ENCODE measurements at places on chromosomes 2 and 18. TPM values are rescaled to one million over a fixed set of nuclear protein-coding genes. Genes with fewer than 3 reads are reported as not detected.
A peak's percentile ranks its signal among the peaks of the same experiment; 100 is the strongest.

DNA sequence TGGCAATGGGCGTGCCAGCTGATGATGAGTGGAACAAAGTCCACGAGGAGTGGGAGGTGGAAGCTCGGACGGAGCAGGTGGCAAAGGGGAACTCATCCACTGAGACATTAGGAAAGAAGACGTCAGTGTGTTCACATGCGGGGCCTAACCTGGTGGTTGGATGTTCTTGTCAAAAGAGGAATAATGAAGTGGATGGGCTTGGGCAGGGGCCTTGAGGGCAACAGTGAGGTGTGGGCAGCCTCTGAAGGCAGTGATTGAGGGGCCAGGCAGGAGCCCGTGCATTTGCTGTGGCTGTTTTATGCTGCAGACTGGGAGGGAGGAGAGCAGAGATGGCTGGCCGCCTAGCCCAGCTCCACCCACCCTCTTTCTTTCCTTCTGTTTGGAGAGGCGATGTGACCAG, 74.5 kb downstream of the LRRC30 start:
- H3K4me3 ChIP-seq, result no peak overlapping the region
- DNase-seq, result no peak
- H3K36me3 ChIP-seq, result no peaks in the 10 kb centered on the region
- no peaks in the 10 kb centered on the region for H3K4me1 ChIP-seq

GRCh38 chr2:8549273-8549922, 132.5 kb upstream of the ID2 start:
- no peak for DNase-seq
- no peak overlapping the region for H3K4me3 ChIP-seq
- peaks cover 10% of the 10 kb centered on the region for H3K4me1 ChIP-seq
- no peaks in the 10 kb centered on the region for H3K27me3 ChIP-seq

GRCh38 chr2:23637011-23637778, 252.2 kb downstream of the KLHL29 start:
- peak; percentile 80 for DNase-seq
- no peak overlapping the region for H3K27ac ChIP-seq
- peaks cover 13% of the 10 kb centered on the region for H3K4me1 ChIP-seq
- no peaks in the 10 kb centered on the region for H3K36me3 ChIP-seq
- no peak overlapping the region for H3K4me3 ChIP-seq
- H3K27me3 ChIP-seq, result no peaks in the 10 kb centered on the region

Gene TXNDC2
- total RNA-seq, result 0.07 TPM

DNA sequence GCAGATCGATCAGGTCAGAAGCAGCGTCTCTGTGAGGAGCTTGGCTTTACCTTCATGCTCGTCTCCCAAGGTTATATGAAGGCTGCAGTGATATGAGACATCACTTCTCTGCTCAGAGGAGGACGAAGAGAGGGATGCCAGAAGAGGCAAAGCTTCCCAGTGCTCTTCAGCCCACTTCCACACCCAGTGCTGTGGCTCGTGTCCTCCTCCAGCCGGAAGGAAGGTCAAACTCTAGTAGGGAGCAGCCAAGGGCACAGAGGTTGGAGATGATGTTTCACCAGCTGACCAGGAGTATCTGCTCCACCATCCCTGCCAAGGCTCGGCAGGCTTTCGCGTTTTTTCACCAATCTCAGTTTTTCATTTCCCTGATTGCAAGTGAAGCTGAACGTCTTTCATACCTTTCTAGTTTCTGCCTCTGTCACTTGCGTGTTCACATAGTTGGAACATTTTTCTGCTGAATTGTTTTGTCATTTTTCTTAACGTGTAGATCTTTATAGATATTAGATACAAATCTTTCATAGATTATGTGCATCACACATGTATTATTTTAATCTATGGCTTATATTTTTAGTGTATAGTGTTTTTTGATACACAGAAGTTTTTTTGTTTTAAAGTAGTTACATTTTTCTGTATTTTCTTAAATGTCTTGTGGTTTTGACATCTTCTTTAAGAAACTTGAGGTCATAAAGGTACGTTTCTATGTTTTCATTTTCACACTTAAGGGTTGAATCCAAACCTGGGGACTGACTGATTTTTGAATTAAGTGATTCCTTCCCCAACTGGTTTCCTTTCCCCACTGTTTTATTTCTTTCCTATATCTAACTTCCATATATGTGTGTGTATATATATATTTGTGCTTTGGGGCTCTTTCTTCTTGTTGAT, 23.5 kb upstream of the L3MBTL4 start:
- no peak overlapping the region for H3K4me3 ChIP-seq
- no peaks in the 10 kb centered on the region for H3K27me3 ChIP-seq
- H3K27ac ChIP-seq, result no peak overlapping the region
- no peaks in the 10 kb centered on the region for H3K4me1 ChIP-seq

DNA sequence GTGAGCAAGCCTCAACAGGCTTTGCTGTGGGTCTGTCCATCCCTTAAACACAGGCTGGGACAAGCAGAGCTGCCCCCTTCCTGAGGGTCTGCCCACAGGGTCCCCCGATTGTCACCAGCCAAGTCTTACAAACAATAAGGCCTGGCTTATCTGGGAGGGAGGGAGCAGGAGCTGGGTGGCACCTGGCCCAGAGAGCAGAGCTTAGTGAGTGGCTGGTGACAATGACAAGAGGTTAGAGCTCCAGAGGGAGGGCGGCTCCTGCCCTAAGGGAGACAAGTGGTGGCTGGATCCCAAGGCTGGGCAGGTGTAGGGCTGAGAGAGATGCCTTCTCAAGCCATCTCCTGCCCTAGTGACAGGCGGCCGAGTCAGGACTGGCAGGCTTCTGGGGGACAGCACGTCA, 125.5 kb downstream of the KLHL29 start:
- no peak for DNase-seq
- peaks cover 23% of the 10 kb centered on the region for H3K27me3 ChIP-seq
- no peak overlapping the region for H3K27ac ChIP-seq
- no peaks in the 10 kb centered on the region for H3K4me1 ChIP-seq
- no peaks in the 10 kb centered on the region for H3K36me3 ChIP-seq

- H3K27me3 ChIP-seq, result peaks cover 13% of the 10 kb centered on the region
- H3K27ac ChIP-seq, result no peak overlapping the region
- H3K36me3 ChIP-seq, result no peaks in the 10 kb centered on the region
- DNase-seq, result no peak
- H3K4me3 ChIP-seq, result no peak overlapping the region
Observed at GRCh38 chr2:86301711-86302202, 35.7 kb downstream of the REEP1 start.

GRCh38 chr2:8743261-8743660, 61.4 kb downstream of the ID2 start:
- no peaks in the 10 kb centered on the region for H3K36me3 ChIP-seq
- peaks cover 3% of the 10 kb centered on the region for H3K4me1 ChIP-seq
- no peak overlapping the region for H3K27ac ChIP-seq
- no peak overlapping the region for H3K4me3 ChIP-seq
- H3K27me3 ChIP-seq, result no peaks in the 10 kb centered on the region

GRCh38 chr2:238139196-238140039, 950 bp downstream of the KLHL30 start:
- no peak overlapping the region for H3K27ac ChIP-seq
- no peak overlapping the region for H3K4me3 ChIP-seq
- no peaks in the 10 kb centered on the region for H3K36me3 ChIP-seq
- H3K4me1 ChIP-seq, result peaks cover 5% of the 10 kb centered on the region

DNA sequence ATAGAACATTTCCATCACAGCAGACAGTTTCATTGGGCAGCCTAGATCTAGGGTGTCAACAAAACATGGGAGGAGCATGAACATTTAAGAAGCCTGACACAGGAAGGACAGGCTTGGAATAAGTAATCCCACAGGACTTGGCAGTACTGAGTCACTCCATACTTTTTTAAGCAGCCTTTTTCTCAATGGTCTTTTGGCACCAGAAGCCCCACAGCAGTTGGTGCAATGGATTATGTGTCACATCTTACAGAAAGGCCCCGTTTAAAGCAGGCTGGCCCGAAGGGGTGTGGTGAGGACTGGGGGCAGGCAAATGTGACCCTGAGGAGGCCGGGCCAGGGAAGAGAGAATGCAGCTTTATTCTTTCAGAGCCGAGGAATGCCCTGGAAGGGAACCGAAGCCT, 26.6 kb downstream of the SPTBN1 start:
- peak overlapping the region; percentile 72 for H3K27ac ChIP-seq
- H3K4me3 ChIP-seq, result peak overlapping the region; percentile 35
- H3K4me1 ChIP-seq, result peaks cover 23% of the 10 kb centered on the region
- peak; percentile 88 for DNase-seq

- H3K36me3 ChIP-seq, result peaks cover 6% of the 10 kb centered on the region
- no peaks in the 10 kb centered on the region for H3K4me1 ChIP-seq
- H3K27ac ChIP-seq, result no peak overlapping the region
- peak; percentile 1 for DNase-seq
Observed at GRCh38 chr2:15492773-15493325, 68.3 kb downstream of the NBAS start.

DNA sequence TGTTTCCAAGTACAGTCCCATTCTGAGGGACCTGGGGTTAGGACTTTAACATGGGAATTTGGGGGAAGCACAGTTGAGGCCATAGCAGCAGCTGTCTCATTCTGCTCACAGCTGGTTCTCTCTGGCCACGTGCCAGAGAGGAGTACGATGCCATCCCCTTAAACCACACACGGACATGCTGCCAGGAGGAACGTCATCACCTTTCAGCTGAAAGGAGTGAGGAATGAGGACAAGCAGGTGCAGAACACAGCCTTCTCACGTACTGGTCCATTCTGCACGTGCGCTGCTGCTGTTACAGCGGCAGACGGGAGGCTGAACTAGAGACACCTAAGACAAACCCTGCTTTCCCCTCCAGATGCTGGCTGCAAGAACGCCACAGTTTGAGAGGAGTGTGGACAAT, 33.5 kb downstream of the ODC1 start:
- peaks cover 20% of the 10 kb centered on the region for H3K4me1 ChIP-seq
- no peaks in the 10 kb centered on the region for H3K27me3 ChIP-seq
- no peak overlapping the region for H3K4me3 ChIP-seq
- no peaks in the 10 kb centered on the region for H3K36me3 ChIP-seq

Gene TMEM198
- 3.8 TPM for total RNA-seq

DNA sequence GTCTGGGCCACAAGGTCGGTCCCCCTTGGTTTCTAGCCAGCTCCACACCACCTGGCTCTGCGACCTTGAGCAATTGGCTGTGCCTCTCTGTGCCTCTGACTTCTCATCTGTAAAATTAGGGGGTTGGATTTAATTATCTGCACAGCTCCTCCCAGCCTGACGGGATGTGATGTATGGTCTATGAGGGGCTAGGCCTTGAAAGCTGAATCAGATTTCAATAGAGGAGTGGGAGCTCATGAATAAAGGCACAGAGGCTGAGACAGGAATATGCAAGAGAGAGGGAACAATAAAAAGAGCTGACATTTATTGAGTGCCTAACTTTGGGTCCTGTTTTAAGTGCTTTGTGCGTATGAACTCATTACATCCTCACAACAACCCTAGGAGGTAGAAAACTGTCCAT, 104.7 kb downstream of the ALK start:
- no peaks in the 10 kb centered on the region for H3K36me3 ChIP-seq
- H3K27ac ChIP-seq, result no peak overlapping the region
- H3K4me3 ChIP-seq, result no peak overlapping the region
- DNase-seq, result no peak
- H3K27me3 ChIP-seq, result peaks cover 22% of the 10 kb centered on the region

Gene PIEZO2
- total RNA-seq, result 5.3 TPM

DNA sequence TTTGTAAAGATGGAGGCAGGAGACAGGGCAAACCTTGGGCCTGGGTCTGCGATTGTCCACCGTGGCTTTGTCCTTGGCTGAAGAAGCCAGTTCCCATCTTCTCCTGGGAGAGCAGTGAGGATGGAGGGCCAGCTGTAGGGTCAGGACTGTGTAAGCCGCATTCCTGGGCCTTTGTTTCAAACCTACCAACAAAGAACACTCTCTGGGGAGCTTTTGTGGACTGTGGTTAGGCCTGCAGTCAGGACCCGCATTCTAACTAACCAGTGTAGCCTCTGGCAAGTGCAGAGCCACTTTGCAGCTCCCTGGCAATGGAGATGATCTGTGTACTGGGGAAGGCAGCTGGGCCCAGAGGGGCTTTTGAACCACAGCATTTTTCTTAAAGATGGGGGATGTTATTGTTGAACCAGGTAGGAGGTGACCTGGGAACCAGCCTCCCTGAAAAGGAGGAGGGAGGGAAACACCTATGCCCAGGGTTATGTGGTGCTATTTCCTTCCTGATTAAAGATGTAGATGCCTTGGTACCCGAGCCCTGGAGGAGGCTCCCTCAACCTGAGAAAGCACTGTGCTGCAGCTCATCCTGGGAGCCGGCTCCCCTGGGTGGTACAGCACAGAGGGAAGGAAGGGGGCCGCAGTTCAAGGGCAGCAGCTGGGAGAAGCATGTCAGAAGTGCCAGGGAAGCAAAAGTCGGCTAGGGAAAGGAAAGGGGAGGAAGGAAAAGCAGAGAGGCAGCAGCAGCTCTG, 12.7 kb upstream of the SMAD4 start:
- no peaks in the 10 kb centered on the region for H3K4me1 ChIP-seq
- DNase-seq, result peak; percentile 24
- no peaks in the 10 kb centered on the region for H3K36me3 ChIP-seq
- no peak overlapping the region for H3K4me3 ChIP-seq

Gene BCL2
- 1.0 TPM for total RNA-seq

DNA sequence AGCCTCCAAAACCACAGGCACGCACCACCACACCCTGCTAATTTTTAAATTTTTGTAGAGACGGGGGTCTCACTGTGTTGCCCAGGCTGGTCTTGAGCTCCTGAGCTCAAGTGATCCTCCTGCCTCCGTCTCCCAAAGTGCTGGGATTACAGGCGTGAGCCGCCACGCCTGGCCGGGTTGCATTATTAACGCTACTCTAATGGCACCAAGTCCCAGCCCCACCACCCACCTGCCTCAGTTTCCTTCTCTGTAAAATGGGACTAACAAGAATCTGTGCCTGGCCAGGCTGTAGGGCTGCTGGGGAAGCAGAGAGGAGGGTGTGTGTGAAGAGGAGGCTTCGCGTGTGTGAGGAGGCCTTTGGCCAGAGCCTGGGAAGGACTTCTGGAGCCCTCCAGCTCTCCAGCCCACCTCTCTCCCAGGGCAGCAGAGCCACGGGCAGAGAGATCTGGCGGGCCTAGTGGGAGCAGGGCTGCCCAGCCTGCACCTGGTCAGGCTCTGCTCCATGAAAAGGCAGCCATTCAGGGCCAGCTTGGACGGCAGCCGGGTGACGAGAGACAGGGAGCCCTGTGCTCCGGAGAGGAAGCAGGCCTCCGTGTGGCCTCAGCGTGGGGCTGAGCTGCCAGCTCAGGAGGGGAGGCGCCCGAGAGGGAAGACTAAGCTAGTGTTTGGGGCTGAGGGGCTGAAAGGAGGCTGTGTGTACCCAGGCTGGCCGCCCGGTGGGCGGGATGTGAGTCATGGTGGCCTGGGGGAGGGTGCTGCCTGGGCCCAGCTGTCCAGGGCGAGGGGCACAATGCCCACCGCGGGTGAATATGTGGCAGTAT, 7.4 kb upstream of the B3GNT7 start:
- no peaks in the 10 kb centered on the region for H3K36me3 ChIP-seq
- H3K27ac ChIP-seq, result peak overlapping the region; percentile 32
- no peaks in the 10 kb centered on the region for H3K27me3 ChIP-seq

- no peaks in the 10 kb centered on the region for H3K4me1 ChIP-seq
- H3K27me3 ChIP-seq, result no peaks in the 10 kb centered on the region
- H3K36me3 ChIP-seq, result no peaks in the 10 kb centered on the region
- no peak for DNase-seq
- no peak overlapping the region for H3K4me3 ChIP-seq
Observed at GRCh38 chr2:107545066-107545465, 281.6 kb upstream of the RGPD4 start.

DNA sequence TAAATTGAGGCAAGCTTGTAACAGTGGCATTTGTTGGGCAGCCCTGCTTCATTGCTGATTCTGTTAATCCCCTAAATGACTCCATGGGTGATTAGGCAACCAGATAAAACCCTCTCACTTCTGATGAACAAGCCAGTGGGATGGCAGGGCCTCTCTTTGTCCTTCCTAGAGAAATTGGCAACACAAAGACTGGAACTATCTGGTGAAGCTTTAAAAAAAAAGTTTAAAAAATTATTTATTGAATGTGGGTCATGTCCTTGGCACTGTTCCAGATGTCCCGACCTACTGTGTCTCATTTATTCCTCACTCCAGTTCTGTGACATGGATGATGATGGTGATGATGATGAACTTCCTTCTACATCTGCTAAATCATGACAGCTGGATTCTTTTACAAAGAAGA, 30.8 kb downstream of the NRP2 start:
- H3K4me1 ChIP-seq, result peaks cover 49% of the 10 kb centered on the region
- H3K36me3 ChIP-seq, result peaks cover 9% of the 10 kb centered on the region
- no peak overlapping the region for H3K4me3 ChIP-seq
- DNase-seq, result no peak
